Activated CD4-positive, alpha-beta T cell treated with anti-CD3 and anti-CD28 coated beads for 48 hours (primary cell): ENCODE measurements at places on chromosomes 11 and 22.
A peak's percentile ranks its signal among the peaks of the same experiment; 100 is the strongest.

- no peak for DNase-seq
Measured at GRCh38 chr11:82901922-82902485, 468 bp downstream of the DDIAS start.

DNA sequence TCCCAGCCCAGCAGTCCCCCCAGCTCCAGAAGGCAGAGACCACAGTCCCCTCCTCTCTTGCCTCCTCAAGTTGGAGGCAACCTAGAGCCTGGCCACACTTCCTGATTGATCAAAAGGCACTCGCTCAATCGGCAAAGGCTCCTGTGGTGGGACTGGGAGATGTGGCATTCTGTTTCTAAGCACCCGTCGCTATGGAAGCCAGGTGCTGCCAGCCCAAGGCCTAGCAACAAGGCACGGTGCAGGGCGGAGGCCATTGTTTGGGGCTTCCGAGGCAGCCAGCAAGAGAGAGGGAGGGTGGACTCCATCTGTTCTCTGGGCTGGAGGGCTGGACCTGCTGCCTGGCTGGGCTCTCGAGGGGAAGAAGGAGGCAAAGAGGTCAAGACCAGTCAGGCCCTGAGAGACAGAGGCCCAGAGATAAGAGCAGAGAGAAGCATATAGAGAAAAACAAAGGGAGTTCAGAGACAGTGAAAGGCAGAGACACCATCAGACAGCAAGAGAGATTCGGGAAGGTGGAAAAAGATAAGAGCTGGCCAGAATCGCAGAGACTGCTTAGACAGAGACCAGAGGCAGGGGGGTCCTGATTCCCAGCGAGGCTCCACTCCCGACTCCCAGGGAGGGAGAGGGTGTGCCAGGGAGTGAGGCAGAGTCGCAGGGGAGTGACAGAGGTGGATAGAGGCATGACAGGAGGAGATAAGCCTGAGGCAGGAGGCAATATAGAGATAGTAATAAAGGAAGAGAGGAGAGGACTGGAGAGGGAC is 21.2 kb downstream of the PDE2A start:
- no peak for DNase-seq

- peak; percentile 70 for DNase-seq
Measured at GRCh38 chr11:7671347-7672215, 1.7 kb downstream of the CYB5R2 start.

GRCh38 chr11:124876818-124877630 is 11.8 kb downstream of the ROBO3 start:
- no peak for DNase-seq

DNA sequence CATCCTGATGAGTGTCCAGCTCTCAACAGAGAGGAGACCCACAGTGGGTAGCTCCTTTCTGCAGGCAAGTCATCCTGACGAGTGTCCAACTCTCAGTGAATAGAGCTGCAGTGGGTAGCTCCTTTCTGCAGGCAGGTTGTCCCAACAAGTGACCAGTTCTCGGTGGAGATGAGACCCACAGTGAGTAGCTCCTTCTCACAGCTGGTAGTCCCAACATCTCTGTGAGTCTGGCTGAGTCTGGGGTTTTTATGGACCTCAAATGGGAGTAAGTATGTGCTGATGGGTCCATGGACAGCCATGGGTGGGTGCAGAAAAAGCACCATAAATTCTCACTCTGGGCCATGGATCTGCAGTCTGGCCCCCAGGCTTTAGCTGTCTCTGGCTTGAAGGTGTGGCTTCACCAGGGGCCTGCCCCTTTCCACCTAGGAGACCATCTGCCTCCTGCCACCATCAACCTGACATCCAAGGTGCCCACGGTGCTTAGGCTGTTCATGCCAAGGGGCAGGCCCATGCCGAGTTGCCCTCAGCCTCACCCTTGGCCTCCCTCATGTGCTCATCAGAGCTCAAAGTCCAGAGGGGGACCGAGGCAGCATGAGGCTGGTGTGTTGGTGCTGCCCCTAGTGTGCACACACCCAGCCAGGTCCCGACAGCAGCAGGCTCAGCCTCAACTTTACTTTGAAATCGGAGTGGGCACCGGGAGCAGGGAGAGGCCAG is 15.3 kb downstream of the NPAT start:
- no peak for DNase-seq

DNA sequence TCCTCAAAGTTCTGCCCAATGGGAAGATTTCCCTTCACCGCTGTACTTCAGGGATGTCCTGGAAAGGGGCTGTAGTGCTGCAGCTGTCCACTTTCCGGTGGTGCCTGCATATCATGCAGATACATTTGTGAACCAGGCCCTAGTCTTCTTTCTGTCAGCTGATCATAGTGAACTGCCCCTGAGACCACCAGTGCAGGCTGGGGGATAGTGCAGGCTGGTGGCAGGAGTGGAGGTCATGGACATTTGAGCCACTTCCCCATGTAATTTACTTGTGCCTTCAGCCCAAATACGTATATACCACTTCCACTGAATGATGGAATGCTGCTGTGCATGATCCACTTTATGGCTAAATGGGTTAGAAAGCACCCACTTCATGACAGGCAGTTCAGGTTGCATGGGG is 120.0 kb downstream of the ZNF280B start:
- DNase-seq = no peak

- no peak for DNase-seq
Measured at GRCh38 chr11:12248330-12248729, 129.0 kb upstream of the PARVA start.
